ENCODE measurements at places on chromosomes 4 and X.

DNA sequence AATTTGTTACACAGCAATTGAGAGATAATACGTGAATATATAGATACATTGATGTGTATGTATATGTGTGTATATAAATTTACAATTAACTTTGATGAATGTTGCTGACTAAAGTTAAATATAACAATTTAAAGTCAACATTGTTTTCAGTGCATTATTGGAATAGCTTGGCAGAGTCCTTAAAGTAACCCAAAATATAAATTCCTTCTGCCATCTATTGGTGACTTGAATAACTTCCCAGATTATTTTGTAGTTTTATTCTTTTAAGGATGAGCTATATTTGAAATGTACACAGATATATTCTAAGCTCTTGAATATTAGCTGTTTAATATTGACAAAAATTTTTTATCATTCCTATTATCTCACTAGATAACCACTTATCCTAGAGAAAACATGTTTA, 298.2 kb upstream of the FSTL5 start:
- no peak for DNase-seq

- DNase-seq = no peak
These were observed 143.3 kb upstream of the RPS6KA3 start for GRCh38 chrX:20409991-20410390.

DNA sequence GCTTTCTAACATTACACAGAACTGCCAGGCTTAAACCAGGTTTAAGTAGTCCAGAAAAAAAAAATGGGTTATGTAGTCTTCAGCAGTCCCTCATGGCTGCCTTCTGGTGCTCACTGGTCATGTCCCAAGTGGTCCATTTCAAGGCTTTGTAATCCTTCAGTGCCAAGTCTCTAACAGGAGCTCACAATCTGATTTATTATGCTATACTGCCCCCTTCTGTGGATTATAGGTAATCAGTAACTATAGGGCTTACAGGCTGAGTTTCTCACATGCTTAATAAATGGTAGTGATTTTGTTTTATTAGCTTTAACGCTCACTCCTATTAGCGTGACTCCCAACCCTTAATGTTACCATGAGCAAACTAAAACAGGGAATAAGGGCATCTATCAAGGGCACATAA, 92.5 kb upstream of the EDA2R start:
- no peak for DNase-seq

DNA sequence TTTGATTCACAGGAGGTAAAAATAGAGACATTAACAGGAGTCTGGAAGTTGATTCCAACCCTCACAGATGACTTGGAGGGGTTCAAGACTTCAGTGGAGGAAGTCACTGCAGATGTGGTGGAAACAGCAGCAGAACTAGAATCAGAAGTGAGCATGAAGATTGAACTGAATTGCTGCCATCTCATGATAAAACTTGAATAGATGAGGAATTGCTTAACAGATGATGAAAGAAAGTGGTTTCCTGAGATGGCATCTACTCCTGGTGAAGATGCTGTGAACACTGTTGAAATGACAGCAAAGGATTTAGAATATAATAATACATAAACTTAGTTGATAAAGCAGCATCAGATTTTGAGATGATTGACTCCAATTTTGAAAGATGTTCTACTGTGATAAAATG, 76.5 kb downstream of the RELL1 start:
- DNase-seq = no peak

Measured in cortex of kidney (tissue), 1 donor.